ENCODE measurements at places on chromosomes 2 and 18. TPM values are rescaled to one million over a fixed set of nuclear protein-coding genes. Genes with fewer than 3 reads are reported as not detected.

DNA sequence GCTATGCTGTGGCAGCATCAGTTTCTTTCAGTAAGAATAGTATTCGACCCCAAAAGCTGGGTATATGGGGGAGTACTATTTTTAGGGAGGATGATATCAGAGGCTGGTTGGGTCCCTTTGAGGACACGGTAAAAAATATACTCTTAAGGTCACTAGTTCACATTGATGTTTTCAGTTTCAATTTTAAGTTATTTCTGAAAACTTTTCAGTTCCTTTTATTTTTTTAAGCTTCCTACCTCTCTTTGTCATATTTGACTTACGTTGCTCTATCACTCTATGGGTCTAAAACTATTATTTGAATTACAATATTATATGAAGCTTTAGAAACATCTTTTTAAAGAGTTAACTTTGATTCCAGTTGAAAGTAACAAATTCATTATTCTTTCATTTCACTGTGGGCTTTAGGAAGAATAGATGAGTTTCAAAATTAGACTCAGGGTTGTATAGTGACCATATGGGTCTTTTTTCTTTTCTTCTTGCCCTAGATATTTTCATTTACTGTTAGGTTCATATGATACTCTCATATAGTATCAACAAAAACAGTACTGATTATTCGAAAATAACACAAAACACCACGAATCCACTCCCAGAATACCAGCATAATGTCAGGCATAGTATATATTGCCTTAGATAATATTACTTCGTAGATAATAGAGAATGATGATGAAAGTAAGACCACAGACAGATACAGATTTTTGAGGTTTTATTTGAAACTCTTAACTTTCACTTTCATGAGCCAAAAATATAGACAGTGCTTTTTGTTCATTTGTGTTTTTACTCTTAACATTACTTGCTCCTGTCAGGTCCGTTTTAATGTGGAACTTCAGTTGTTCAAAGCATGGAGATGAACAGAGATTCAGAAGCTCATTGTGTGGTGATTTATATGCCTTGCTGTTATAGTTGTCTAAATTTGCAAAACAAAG, 9.8 kb downstream of the RMDN2 start:
- peak overlapping the region; percentile 31 for H3K4me3 ChIP-seq
- peaks cover 15% of the 10 kb centered on the region for H3K36me3 ChIP-seq
- H3K4me1 ChIP-seq = peaks cover 19% of the 10 kb centered on the region
- H3K27me3 ChIP-seq = peaks cover 19% of the 10 kb centered on the region
- no peak for DNase-seq

GRCh38 chr2:119480184-119480583, 44.1 kb downstream of the SCTR start:
- no peaks in the 10 kb centered on the region for H3K27me3 ChIP-seq
- H3K36me3 ChIP-seq = no peaks in the 10 kb centered on the region
- no peaks in the 10 kb centered on the region for H3K4me1 ChIP-seq

- no peak for DNase-seq
- peaks cover 7% of the 10 kb centered on the region for H3K4me1 ChIP-seq
- no peak overlapping the region for H3K27ac ChIP-seq
- H3K27me3 ChIP-seq = peaks cover 44% of the 10 kb centered on the region
These were observed 4.9 kb downstream of the INHBB start for GRCh38 chr2:120350801-120351320.

- no peak overlapping the region for H3K4me3 ChIP-seq
- H3K27me3 ChIP-seq = peaks cover 13% of the 10 kb centered on the region
- no peak for DNase-seq
- H3K27ac ChIP-seq = no peak overlapping the region
- peaks cover 4% of the 10 kb centered on the region for H3K4me1 ChIP-seq
- no peaks in the 10 kb centered on the region for H3K36me3 ChIP-seq
These were observed 117.5 kb upstream of the TEX51 start for GRCh38 chr2:126781206-126781605.

DNA sequence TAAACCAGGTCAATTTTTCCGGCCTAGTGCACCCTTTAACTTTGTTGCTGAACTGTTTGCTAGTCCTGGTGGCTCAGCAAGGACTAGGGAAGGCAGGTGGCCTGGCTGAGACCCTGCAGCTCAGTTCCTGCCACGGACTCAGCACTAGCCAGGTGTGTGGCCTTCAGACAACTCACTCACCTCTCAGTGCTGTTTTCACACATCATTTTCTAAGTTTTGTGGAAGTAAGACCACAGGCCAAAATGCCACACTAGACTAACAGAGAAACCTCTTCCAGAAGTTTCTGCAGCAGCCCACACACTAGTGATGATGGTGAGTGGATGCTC, 65.9 kb upstream of the SLC1A4 start:
- H3K4me3 ChIP-seq = no peak overlapping the region
- no peaks in the 10 kb centered on the region for H3K27me3 ChIP-seq
- H3K27ac ChIP-seq = no peak overlapping the region
- DNase-seq = no peak
- H3K36me3 ChIP-seq = peaks cover 19% of the 10 kb centered on the region

DNA sequence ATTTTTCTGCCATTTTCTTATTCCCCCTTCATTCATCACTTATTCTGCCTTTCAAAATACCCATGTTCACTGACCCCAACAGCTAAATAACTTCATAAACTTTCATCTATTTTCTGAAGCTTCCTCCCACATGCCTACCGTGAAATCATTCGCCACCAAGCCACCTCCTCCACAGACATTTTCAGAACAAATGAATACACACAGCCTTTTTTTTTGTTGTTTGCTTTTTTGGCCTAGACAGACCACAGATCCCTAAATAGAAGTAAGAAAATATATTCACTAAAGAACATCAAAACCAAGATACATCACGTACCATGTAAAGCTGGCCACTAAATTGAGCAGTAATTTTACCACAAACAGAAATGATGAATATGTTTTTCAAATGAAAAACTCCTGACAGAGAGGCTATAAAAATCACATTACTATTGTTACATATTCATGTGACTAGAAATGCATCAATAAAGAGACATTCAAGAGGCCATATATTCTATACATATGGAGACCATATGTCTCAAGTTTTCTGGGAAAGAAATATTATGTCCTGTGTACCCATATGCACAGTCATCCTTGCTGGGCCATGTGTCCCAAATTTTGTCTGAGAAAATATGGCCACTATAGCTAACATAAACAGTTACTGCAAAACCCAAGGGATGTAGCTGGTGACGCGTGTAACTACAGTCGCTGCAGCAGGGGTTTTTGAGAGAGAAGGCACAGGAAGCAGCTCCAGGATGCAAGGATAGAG, 200.3 kb downstream of the FBXO15 start:
- H3K27ac ChIP-seq = no peak overlapping the region
- no peaks in the 10 kb centered on the region for H3K36me3 ChIP-seq
- no peaks in the 10 kb centered on the region for H3K27me3 ChIP-seq
- H3K4me1 ChIP-seq = no peaks in the 10 kb centered on the region

RAB6D gene
- 0.18 TPM for total RNA-seq

DNA sequence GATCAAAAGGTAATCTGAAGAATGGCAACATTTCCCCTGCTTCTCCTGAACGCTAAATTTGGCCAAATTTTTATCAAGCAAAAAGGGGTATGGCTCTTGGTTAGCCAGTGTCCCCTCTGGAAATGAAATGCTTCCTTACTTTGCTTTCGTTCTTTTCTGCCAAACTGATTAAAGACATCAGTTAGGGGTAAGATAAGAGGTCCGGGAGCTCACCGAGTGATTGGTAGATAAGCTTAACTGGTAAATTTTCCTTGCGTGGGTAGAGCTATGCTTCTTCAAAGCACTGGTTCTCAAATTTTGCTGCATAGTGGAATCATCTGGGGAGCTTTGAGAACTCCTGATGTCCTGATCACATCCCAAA, 62.7 kb upstream of the MAPRE2 start:
- peaks cover 24% of the 10 kb centered on the region for H3K4me1 ChIP-seq
- peak overlapping the region; percentile 76 for H3K4me3 ChIP-seq
- DNase-seq = no peak
- peaks cover 40% of the 10 kb centered on the region for H3K27me3 ChIP-seq
- no peak overlapping the region for H3K27ac ChIP-seq
- H3K36me3 ChIP-seq = no peaks in the 10 kb centered on the region
